ENCODE measurements at places on chromosomes 16 and 17. TPM values are rescaled to one million over a fixed set of nuclear protein-coding genes. Genes with fewer than 3 reads are reported as not detected.

PLEKHG4 gene
- total RNA-seq = 38.5 TPM

RPRML gene
- not detected for total RNA-seq

ITGAD gene
- 0.12 TPM for total RNA-seq

DNAI2 gene
- not detected for total RNA-seq

Data from HCT116 (cell line).